ENCODE measurements at places on chromosomes 4 and X. TPM values are rescaled to one million over a fixed set of nuclear protein-coding genes. Genes with fewer than 3 reads are reported as not detected.

GRCh38 chr4:55364691-55365344 lies 18.8 kb downstream of the SRD5A3 start:
- H3K27me3 ChIP-seq = no peaks in the 10 kb centered on the region
- no peak for DNase-seq
- no peak overlapping the region for H3K4me3 ChIP-seq
- no peak overlapping the region for H3K27ac ChIP-seq
- no peaks in the 10 kb centered on the region for H3K4me1 ChIP-seq

- no peaks in the 10 kb centered on the region for H3K27me3 ChIP-seq
- peak overlapping the region; percentile 4 for H3K4me3 ChIP-seq
- DNase-seq = peak; percentile 37
Measured at GRCh38 chr4:106421441-106422296, 53.1 kb upstream of the GIMD1 start.

- no peaks in the 10 kb centered on the region for H3K36me3 ChIP-seq
- H3K4me1 ChIP-seq = peaks cover 51% of the 10 kb centered on the region
- H3K27ac ChIP-seq = peak overlapping the region; percentile 13
- no peak overlapping the region for H3K4me3 ChIP-seq
- H3K27me3 ChIP-seq = no peaks in the 10 kb centered on the region
Measured at GRCh38 chr4:86011117-86011516, 348.7 kb downstream of the MAPK10 start.

DNA sequence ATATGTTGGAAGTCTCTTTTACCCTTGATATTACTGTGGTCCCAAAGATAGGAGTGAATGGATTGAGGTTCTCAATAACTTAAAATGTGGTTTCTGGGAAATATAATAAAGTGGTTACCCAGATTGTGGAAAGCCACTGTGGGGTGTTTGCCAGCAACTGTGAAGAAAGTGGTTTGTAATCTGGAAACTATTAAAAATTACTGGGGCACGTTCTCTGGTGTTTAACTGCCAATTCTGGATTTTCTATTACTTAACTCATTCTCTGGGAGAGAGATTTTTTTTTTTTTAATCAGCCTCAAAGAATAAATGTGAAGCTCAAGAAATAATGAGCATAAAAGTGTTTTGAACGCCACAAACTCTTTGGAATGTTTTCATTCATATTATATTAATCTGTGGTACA lies 4.9 kb upstream of the CXCL6 start:
- no peaks in the 10 kb centered on the region for H3K27me3 ChIP-seq
- DNase-seq = peak; percentile 54
- H3K36me3 ChIP-seq = no peaks in the 10 kb centered on the region
- peaks cover 22% of the 10 kb centered on the region for H3K4me1 ChIP-seq
- no peak overlapping the region for H3K4me3 ChIP-seq

TMEM31 gene
- total RNA-seq = not detected

TRIM75 gene
- total RNA-seq = not detected

DNA sequence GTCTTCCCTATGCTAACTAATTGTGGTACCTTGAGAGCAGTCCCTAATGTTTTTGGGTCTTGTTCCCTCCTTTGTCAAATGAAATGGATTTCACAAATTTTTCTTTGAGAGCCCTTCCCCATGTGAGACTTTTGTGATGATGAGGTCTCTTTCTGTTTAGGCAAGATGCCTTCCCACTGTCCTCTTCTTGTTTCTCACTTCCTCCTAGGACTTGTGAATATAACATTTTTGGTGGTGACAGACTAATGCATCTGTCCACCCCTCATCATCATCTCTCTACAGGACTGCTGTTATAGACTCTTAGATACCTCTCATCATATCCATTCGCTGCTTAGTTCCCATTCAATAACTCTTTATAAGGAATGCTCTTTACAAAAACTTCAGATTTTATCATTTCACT lies 8.7 kb upstream of the ANK2 start:
- no peak for DNase-seq
- H3K36me3 ChIP-seq = no peaks in the 10 kb centered on the region
- no peak overlapping the region for H3K27ac ChIP-seq
- no peaks in the 10 kb centered on the region for H3K27me3 ChIP-seq

GRCh38 chr4:74202062-74202586 lies 44.2 kb downstream of the MTHFD2L start:
- H3K27me3 ChIP-seq = no peaks in the 10 kb centered on the region
- H3K4me3 ChIP-seq = no peak overlapping the region
- no peak overlapping the region for H3K27ac ChIP-seq
- no peak for DNase-seq
- no peaks in the 10 kb centered on the region for H3K36me3 ChIP-seq

DNA sequence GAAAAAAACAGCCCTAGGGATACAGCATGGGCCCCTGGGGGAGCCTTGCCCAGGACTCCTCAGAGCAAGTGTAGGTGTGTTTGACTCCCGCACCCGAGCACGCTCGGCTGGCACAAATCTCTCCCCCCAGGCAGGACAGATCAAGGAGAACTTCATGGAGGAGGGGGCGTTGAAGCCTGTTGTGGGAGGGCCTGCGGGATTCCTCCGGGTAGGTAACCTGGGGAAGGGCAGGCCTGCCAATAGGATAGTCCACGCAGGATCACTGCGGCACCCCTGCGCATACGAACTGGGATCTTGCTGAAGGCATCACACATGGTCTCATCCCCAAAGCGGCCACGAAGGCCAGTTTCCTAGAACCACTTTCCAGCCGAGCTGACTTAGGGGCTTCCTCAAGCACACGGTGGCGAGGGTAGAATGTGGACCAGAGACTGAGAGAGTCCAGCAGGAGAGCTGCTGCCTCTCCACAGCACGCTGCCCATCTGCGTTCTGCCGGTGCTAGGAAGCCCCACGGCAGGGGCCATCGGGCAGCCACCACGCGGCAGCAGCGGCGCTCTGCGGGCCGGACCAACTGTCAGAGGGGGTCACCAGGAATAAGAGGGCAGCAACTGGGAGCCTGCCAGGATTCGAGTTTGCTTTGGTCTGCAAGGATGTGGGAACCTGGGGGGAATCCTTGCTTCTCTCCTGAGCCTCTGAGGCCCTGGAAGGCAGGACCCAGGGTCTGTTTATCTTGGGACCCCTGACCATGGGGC lies 56.8 kb downstream of the WFS1 start:
- H3K27ac ChIP-seq = no peak overlapping the region
- H3K4me1 ChIP-seq = no peaks in the 10 kb centered on the region
- H3K36me3 ChIP-seq = no peaks in the 10 kb centered on the region
- DNase-seq = no peak

KCTD8 gene
- total RNA-seq = not detected

CLCN3 gene
- total RNA-seq = 32.2 TPM

GRCh38 chrX:48747415-48748016 lies 14.0 kb upstream of the GLOD5 start:
- peaks cover 2% of the 10 kb centered on the region for H3K27me3 ChIP-seq
- no peak overlapping the region for H3K4me3 ChIP-seq
- no peak overlapping the region for H3K27ac ChIP-seq
- no peak for DNase-seq

DNA sequence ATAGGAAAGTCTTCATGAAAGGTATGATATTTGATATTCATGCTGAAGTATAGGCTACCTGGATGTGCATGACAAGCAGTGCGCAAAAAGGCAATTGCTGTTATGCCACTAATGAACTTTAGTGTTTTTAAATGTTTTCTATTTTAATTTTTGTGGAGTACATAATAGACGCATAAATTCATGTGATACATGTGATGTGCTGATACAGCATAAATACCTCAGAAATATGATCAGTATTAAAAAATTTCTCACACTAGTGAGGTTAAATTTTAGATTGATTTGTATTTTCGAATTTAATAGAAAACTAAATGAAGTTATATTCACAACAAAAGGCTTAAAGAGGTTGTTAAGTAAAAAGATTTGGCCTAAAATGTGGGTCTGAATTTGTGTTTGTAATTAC lies 2.2 kb downstream of the UGT2A1 start:
- H3K27me3 ChIP-seq = no peaks in the 10 kb centered on the region
- H3K4me1 ChIP-seq = no peaks in the 10 kb centered on the region

DNA sequence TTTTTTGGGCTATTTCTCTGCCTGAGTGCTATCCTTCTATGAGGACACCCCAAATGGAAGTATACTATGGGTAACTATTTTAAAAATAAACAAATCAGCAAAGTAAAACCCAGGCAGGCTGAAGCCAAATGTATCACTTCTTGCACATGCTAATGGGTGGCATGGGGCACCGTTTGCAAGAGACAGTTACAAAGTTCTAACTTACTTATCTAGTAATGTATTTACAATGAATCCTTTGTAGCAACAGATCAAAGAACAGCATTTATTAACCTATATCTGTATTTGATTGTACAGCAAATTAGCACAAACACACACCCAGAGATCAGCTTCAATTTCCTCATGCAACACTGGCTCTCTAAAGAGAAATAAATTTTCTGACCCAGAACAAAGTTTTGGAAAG lies 225.5 kb downstream of the ZNF674 start:
- H3K4me3 ChIP-seq = no peak overlapping the region
- H3K27me3 ChIP-seq = peaks cover 18% of the 10 kb centered on the region
- DNase-seq = no peak
- no peaks in the 10 kb centered on the region for H3K36me3 ChIP-seq
- peaks cover under 1% of the 10 kb centered on the region for H3K4me1 ChIP-seq

- no peaks in the 10 kb centered on the region for H3K4me1 ChIP-seq
- H3K36me3 ChIP-seq = no peaks in the 10 kb centered on the region
- H3K27me3 ChIP-seq = no peaks in the 10 kb centered on the region
- DNase-seq = no peak
- no peak overlapping the region for H3K27ac ChIP-seq
Measured at GRCh38 chr4:148369919-148370318, 72.3 kb downstream of the NR3C2 start.
